ENCODE measurements at places on chromosomes 16 and 17. TPM values are rescaled to one million over a fixed set of nuclear protein-coding genes. Genes with fewer than 3 reads are reported as not detected.

- DNase-seq: no peak
Observed at GRCh38 chr16:84659656-84660300, 11.5 kb downstream of the KLHL36 start.

DNA sequence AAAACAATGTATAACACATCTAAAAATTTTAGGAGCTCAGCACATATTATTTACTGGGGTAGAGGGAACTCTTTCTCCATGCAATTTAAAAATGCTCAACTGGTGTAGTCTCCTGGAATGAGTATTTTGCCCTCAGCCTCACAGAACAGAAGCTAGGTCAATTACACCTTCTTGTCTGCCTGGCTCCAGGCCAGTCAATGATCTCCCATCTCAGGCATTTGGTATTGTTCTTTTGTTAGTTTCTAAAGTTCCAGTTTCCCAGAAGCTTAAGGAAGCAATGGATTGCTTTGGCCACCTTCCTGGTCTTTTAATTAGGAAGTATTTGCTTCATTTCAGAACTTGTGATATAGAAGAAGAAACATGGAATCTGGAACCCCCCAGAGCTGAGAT lies 360.3 kb upstream of the ASIC2 start:
- no peak for DNase-seq

DNA sequence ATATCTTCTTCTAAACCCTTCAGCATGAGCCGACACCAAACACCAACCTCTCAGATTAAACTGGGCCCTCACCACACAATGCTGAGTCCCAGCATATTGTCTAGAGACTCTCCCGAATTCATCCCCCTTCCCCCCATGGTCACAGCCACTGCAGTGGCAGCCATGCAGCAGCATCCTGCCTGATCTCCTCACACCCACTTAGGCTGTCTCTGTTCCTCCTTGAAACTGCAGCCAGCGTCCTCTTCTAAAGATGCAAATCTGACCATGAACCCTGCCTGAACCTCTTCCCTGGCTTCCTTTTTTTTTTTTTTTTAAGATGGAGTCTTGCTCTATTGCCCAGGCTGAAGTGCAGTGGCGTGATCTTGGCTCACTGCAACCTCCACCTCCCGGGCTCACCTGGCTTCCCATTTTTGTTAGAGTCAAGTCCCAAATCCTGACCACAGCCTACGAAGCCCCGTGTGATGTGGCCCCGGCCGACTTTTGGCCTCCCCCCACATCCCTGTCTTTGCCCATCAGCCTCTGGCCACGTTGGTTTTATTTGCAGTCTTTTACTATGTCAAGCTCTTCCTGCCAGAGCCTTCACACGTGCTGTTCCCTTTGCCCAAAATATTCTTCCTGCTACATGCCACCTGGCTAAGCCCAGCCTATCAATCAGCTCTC lies 2.8 kb downstream of the FA2H start:
- no peak for DNase-seq

GRCh38 chr16:70738083-70738977 lies 52.5 kb upstream of the MTSS2 start:
- no peak for DNase-seq

KRTAP3-1 gene
- not detected for polyA plus RNA-seq

SLFN5 gene
- 14.0 TPM for polyA plus RNA-seq

- no peak for DNase-seq
Observed at GRCh38 chr17:36459601-36460000, 26.9 kb upstream of the ZNHIT3 start.
